ENCODE measurements at places on chromosomes 7 and 10. TPM values are rescaled to one million over a fixed set of nuclear protein-coding genes. Genes with fewer than 3 reads are reported as not detected.

HOXA1 gene
- total RNA-seq, result 0.20 TPM

GCK gene
- 21.0 TPM for total RNA-seq

DNA sequence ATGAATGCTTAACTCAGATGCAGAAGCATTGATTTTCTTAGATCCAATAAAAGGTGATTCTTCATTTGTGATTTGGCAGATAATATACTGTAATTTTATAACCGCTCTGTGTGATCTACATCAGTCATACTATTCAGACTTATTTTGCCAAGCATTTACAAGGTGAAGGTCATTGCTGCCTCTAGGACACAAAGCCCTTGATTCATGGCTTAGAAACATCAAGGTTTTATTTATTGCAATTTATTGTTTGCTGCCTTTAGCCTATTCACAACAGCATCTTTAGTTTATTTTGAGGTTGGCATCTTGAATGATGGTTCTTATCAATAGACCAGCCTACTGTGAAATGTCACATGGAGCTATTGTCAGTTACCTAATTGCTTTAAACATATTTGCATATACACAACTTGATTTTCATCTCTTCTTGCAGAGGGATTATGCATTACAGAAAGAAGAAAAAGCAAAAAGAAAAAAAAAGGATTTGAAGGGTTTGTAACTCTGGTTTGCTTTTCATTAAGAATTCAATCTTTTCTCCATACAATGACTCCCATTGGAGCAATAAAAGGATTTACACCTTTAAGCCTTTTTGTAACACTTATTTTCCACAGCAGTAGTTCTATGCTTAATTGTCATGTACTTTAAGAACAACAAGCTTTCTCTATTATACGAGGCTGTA lies 1371.6 kb upstream of the CELF2 start:
- no peak for DNase-seq

GRCh38 chr10:100520811-100521210 lies 1.1 kb upstream of the SEC31B start:
- DNase-seq, result no peak

DNA sequence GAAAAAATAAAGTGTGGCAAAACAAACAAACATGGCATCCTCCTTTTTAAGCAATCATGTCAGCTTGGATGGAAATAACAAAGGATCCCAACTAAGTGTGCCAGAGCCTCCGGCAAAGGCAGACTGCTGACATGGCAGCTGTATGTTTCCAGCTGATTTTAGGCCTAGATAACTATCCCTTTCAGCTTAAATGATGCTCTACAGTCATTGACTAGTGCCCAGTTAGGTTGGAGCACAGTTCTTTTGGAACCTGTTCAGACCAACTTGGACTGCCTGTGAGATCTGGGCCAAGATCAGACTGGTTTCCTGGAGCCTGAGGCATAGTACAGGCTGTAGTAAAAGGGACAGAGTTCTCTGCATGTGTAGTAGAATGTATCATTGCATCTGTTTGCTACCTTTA lies 128.7 kb downstream of the DYNC1I1 start:
- no peak for DNase-seq

Measured in right atrium auricular region (tissue), 2 donors.